ENCODE measurements at places on chromosomes 2 and 18.

DNA sequence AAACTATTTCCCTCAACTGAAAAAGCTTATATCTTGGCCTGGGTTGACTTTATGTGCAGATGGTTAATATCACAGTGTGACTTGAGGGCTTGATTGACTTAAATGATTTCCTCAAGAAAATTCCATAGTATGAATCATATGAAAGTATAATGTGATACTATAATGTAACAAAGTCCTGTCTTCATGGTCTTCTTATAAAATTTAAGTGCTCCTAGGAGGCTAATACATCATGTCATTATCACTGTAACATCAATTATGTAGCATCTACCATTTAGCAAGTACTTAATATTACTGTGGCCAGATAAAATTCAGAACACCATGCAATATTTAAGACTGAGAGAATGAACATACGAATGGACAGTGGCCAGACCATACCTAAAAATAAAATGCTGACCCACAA lies 276.1 kb downstream of the RIT2 start:
- no peak overlapping the region for H3K27ac ChIP-seq
- H3K4me3 ChIP-seq, result no peak overlapping the region
- H3K36me3 ChIP-seq, result no peaks in the 10 kb centered on the region
- H3K27me3 ChIP-seq, result no peaks in the 10 kb centered on the region

DNA sequence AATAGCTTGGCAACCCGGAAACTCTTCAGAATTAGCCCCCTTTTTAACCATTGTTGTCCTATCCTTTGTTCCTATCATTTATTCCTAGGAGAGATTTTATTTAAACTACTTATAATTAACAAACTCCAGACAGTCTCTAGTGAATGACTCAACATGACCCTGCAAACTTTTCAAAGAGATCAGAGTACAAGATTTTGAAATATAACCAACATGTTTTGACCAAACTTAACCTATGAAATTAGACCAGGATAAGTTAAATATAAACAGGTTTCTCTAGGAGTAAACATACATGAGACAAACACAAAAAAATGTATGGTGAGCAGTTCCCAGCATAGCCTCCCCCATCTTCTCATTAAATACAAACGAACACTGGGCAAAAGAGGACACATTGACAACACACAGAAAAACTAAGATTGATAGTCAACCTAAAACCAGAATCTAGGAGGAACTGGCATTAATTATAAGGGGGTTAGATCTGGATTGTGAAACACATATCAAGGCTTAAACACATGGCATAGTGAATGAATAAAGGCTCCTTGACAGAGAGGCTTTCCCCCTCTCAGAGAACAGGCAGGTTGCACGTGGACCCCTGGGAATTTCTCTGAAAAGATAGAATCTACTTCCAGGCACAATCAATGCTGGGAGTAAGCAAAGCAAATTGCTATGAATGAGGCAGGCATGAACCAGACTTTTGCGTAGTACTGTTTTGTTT lies 284.1 kb downstream of the IRS1 start:
- no peak overlapping the region for H3K4me3 ChIP-seq
- no peaks in the 10 kb centered on the region for H3K4me1 ChIP-seq
- no peak overlapping the region for H3K27ac ChIP-seq
- no peak for DNase-seq
- H3K27me3 ChIP-seq, result no peaks in the 10 kb centered on the region

DNA sequence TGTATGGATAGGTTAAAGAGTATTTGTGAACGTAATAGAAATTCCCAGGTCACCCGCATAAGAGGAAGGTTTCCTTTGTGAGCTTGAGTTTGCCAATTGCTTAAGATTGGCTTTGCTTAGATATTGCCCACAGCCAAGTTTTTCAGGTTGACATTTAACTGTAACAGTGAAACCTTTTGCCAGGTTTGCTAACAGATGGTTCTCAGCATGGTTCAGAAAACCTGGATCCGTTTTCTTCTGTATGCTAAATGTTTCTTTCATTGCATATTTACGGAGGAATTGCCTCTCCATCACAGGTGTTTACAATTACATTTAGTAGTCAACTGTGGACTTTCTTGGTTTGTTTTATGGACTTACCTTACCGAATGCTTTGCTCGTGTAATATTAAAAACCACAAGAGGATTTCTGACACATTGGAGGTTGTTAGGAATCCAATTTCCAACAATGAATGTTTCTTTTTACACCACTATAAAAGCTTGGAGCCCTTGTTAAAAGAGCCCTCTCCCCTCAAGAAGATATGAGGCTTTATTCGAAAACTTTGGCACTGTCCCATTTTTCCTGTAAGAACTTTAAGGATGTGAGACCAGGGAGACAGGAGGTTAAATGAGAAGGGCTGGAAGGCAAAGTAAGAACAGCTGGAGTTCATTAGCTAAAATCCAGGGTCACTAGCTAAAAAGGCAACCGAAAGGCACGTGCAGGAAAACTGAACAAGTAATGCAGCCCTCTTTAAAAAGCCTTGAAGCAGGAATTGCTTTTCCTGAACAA lies 7.8 kb downstream of the CDK15 start:
- no peaks in the 10 kb centered on the region for H3K36me3 ChIP-seq
- no peaks in the 10 kb centered on the region for H3K4me1 ChIP-seq
- H3K27me3 ChIP-seq, result no peaks in the 10 kb centered on the region
- H3K4me3 ChIP-seq, result no peak overlapping the region
- no peak overlapping the region for H3K27ac ChIP-seq

DNA sequence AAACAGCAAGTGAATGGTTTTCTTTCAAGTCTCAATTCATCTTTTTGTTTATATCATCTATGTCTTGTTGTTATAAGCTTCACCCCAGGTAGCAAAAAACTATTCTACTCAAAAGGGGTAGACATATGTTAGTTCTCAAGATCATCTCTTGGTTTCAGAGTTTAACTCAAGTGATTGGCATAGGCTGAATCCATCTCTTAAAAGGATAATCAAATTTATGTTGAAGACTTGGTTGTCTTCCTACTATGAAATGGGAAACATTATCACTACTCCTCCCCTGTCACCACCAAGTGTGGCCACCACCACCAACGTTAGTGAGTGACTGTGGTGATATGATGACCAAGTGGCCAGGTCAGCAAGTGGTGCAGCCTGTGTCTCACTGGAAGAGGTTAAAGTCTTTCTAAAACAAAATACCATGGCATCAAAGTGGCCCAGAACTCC lies 1.5 kb downstream of the IL1B start:
- H3K27me3 ChIP-seq, result no peaks in the 10 kb centered on the region
- H3K27ac ChIP-seq, result no peak overlapping the region
- H3K36me3 ChIP-seq, result no peaks in the 10 kb centered on the region

GRCh38 chr2:230254152-230254881 lies 28.8 kb downstream of the SP140 start:
- H3K27ac ChIP-seq, result no peak overlapping the region
- no peak overlapping the region for H3K4me3 ChIP-seq
- H3K27me3 ChIP-seq, result no peaks in the 10 kb centered on the region
- no peak for DNase-seq
- no peaks in the 10 kb centered on the region for H3K36me3 ChIP-seq

GRCh38 chr2:52064234-52064633 lies 1032.3 kb upstream of the NRXN1 start:
- no peaks in the 10 kb centered on the region for H3K4me1 ChIP-seq

- no peaks in the 10 kb centered on the region for H3K36me3 ChIP-seq
- no peaks in the 10 kb centered on the region for H3K4me1 ChIP-seq
- DNase-seq, result no peak
- no peak overlapping the region for H3K27ac ChIP-seq
- no peak overlapping the region for H3K4me3 ChIP-seq
- H3K27me3 ChIP-seq, result no peaks in the 10 kb centered on the region
Observed at GRCh38 chr2:18167871-18168270, 289.4 kb downstream of the KCNS3 start.

- H3K27ac ChIP-seq, result no peak overlapping the region
- H3K4me3 ChIP-seq, result no peak overlapping the region
- H3K4me1 ChIP-seq, result no peaks in the 10 kb centered on the region
- no peak for DNase-seq
- no peaks in the 10 kb centered on the region for H3K27me3 ChIP-seq
Observed at GRCh38 chr2:14536976-14537375, 95.5 kb upstream of the LRATD1 start.

GRCh38 chr2:145460112-145460511 lies 940.2 kb upstream of the ZEB2 start:
- H3K4me1 ChIP-seq, result no peaks in the 10 kb centered on the region
- H3K36me3 ChIP-seq, result no peaks in the 10 kb centered on the region
- no peak for DNase-seq
- no peak overlapping the region for H3K4me3 ChIP-seq

DNA sequence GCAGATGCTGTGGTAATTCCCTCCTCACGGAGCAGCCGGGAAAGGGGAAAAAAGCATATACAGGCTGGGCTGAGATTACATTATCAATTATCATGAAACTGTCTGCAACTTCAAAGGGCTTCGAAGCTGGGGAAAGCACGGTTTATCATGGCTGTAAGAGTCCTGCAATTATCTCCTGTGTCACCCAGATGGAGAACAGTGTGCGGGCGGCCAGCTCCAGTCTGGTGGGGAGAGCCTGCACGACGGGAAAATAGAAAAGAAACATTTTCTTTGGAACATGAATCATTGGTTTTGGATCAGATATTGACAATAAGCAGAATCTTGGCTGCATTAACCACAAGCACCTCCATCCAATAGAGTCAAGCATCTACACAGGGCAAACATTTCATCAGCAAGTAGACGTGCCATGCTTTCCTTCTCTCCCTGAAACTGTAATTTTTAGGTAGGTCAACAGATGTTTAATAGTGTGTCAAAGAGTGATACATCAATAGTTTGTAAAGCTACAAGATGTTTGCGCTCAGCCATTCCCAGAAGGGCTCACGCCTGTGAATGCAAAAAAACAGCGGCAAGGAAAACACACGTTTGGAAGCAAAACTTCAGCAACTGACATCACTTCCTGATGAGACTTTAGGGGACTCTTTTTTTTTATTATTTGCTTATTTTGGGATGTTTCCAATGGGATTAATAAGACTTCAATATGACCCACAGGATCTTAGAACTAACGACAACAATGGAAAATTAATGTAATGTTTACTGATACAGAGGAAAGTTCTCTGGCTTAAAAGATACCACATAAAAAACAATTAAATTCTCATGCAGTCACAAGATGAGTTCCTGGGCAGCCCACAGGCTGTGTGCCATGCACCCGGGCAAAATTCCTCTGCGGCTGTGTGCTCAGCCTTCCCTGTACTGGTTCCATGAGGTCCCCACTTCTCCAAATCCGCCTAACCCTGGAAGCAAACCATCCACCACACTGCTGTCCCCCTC lies 111.0 kb upstream of the SALL3 start:
- H3K27ac ChIP-seq, result no peak overlapping the region
- H3K27me3 ChIP-seq, result no peaks in the 10 kb centered on the region
- no peak for DNase-seq
- no peaks in the 10 kb centered on the region for H3K4me1 ChIP-seq
- no peaks in the 10 kb centered on the region for H3K36me3 ChIP-seq
- no peak overlapping the region for H3K4me3 ChIP-seq

DNA sequence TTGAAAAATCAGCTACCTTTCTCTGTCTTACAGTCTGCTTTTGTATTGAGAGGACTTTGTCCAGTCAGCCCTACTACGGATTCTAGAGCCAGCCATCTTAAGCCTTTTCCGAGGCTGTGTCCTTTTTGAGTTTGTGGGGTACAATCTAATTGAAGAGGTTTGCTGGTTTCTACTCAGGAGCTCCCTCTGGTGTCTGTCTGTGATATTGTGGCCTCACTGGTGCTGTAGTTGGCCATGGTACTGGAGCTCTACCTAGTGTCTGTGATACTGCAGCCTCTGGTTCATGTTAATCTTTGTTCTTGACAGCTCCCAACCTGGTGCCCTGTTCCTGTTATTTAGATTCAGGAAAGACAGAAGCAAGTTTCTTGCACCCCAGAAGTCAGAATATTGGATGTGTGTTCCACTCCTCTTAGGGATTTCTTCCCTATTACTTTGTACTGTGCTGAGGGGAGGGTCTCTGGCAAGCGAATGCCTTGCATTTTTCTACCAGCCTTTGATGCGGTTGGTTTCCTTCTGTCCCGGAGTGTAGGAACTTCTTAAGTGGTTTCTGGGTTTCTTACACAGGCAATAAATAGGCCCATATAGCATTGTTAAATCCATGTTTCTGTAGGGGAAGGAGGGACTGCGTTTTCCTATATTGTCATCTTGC lies 78.5 kb downstream of the ACSL3 start:
- DNase-seq, result no peak
- H3K27ac ChIP-seq, result no peak overlapping the region
- H3K4me1 ChIP-seq, result no peaks in the 10 kb centered on the region
- H3K4me3 ChIP-seq, result no peak overlapping the region
- peaks cover 72% of the 10 kb centered on the region for H3K36me3 ChIP-seq

All from ascending aorta (tissue), 2 donors.